Sigmoid colon (tissue), 7 donors: ENCODE measurements at places on chromosomes 5 and 9.

DNA sequence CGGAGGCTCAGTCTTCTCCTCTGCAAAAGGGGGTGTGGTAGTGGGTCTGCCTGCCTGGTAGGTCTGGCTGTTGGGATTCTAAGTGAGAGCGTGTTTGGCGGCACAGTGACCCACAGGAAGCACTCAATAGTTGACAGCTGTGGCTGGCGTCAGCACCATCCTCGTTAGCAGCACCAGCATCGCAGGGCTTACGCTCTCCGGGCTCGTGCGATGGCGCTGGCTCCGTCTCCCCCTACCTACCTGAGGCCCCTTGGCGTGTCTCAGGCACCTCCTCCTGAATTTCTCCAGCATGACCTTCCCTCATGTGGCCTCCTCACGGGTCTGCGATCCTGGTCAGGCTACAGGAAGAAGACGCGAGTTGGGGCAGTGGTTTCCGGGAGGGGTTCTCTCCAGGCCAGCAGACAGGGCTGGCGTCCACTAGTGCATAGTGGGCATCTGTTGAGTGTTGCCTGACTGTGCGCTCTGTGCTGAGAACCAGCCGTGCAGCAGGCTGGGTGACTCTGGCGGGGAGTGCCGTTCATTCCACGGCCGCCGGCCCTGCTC lies 66.9 kb downstream of the HMCN2 start:
- peak; percentile 68 for DNase-seq

- DNase-seq: peak; percentile 74
These were observed 36.0 kb upstream of the BARHL1 start for GRCh38 chr9:132546148-132547051.

DNA sequence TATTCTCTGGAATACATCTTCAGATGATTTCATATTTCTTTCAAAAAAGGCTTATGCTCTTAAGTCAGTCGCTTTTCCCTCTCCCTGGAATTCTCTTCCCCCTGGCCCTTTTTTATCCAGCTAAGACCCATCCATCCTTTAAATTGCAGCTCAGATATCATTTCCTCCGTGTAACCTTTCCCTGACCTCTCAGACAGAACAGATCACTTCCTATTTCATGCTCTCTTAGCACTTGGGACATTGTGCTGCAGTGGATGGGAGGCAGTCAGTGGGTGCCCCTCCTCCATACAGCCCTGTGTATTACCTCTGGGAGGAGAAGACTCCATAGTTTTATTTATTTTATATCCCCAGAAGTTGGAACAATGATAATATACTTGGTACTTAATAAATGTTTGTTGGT lies 423.4 kb downstream of the ISL1 start:
- DNase-seq: no peak

DNA sequence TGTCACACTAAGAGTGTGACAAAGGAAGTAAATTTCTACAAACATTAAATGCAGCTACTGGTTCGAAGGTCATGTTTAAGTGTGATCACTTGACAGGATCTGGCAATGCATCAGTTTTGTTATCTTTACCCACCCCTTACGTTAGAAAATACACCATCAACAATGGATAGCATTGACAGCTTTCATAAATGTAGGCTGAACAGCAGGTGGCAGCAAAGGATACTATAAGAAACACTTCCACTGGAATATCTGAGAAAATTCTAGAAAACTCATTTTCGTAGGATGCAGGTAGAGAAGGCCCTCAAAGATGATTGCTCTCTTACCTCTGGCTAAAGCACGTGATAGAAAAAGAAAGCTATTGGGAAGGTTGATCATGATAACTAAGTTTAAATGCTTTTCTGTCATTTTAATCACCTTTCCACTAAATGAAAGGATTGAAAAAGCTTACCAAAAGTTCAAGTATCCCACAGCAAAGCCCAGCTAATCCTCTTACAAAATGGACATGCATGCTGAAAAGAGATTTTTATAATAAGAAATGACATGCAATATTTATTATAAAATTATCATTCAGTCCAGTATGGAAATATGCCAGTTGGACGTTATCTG lies 292.5 kb downstream of the PARP8 start:
- no peak for DNase-seq

- no peak for DNase-seq
These were observed 246.7 kb downstream of the ADAMTSL1 start for GRCh38 chr9:18720691-18721090.

GRCh38 chr9:135260221-135261180 lies 173.0 kb downstream of the OLFM1 start:
- no peak for DNase-seq

DNA sequence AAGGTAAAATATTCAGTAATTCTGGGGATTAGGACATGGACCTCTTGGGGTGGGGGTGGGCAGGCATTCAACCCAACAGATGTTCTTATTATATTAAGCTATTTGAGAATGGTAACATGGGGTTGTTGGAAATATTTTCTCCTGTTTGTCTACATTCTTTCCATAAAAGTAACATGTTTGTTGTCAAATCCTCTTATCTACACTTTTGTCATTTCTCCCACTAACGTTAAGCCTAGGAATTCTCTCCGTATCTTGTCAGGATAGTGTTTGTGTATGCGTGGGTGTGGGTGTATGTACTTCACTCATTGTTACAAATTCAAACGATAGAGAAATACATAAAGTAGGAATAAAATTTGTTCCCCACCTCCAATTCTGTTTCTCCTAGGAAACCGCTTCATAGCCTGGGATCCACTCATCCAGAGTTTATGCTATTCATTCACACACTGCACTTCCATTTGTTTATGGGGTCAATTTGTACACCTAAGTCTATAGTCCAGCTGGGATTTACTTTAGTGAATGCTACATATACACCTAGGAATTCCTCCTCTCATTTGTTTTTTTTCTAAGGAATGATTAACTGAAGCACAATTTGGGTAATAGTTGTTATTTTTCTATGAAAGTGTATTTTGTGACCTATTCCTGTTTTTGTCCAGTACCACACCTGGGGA lies 216.8 kb downstream of the DCP2 start:
- no peak for DNase-seq

DNA sequence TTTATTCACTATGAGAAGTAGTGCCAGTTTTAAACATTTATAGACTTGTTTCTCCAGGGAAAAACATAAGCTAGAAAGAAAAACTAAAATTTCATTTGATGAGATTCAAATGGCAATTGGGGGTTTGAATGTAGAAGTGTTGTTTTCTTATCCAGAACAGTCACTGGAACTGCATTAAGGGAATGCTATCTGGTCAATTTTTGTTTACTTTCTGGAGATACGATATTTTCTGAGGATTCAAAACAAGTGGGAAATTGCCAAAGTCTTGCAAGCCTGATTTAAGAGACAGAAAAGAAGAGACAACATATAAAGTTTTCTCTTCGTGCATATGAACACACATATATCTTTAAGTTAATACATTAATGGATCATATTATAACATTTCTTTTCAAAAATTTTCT lies 118.4 kb downstream of the NXNL2 start:
- DNase-seq: no peak

- no peak for DNase-seq
These were observed 460 bp upstream of the ACO1 start for GRCh38 chr9:32384002-32384363.

GRCh38 chr9:108727580-108728111 lies 128.1 kb downstream of the ACTL7B start:
- DNase-seq: peak; percentile 73

GRCh38 chr5:147751156-147751830 lies 31.2 kb downstream of the JAKMIP2 start:
- peak; percentile 85 for DNase-seq

DNA sequence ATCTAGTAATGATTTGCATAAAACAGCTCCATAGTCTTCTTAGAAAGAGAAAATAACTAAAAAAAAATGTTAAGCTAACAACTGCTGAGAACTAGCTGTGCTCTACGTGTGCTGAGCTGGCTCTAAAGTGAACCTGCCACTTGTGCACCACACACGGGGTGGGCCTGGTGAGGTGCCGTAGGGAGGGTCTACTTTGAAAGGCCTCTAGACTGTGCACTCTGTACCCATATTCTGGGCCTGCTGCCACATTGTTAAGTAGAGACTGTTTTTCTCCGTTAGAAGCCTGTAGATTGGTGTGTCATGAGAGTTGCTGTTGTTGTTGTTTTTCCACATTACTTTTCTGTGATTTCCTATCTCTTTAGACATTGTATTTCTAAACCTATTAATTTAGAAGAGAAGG lies 93.9 kb downstream of the CD180 start:
- DNase-seq: no peak

DNA sequence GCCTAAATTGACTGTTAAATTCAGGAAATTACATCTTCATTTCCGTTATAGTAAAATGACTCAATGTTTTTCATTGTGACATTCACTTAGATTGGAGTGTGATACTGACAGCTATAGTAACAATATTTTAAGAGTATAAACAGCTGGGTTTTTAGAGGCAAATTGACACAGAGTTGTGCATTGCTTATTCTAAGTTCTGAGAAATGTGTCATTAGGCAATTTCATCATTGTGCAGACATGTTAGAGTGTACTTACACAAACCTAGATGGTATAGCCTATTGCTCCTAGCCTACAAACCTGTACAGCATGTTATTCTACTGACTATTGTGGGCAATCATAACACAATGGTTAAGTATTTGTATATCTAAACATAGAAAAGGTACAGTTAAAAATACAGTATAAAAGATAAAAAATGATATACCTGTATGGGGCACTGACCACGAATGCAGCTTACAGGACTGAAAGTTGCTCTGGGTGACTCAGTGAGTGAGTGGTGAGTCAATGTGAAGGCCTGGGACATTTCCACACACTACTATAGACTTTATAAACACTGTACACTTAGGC lies 132.7 kb downstream of the PDE4D start:
- DNase-seq: no peak

DNA sequence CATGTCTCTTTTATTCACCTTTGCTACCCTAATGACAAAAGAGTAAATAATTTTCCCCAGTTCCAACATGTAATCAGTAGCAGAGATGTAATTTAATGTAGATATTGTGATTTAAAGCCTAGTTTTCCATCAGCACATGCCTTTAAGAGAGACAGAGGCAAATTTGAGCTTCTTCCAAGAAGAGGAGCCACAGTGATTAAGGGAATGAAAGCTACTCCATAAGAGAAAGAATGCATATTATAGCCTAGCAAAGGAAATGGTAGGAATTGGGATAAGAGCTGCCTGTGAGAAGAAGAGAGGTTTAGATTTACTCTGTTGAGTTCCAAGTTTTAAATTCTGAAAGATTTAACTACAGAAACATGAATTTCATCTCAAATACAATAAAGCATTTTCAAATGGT lies 591.0 kb upstream of the DMAC1 start:
- no peak for DNase-seq

DNA sequence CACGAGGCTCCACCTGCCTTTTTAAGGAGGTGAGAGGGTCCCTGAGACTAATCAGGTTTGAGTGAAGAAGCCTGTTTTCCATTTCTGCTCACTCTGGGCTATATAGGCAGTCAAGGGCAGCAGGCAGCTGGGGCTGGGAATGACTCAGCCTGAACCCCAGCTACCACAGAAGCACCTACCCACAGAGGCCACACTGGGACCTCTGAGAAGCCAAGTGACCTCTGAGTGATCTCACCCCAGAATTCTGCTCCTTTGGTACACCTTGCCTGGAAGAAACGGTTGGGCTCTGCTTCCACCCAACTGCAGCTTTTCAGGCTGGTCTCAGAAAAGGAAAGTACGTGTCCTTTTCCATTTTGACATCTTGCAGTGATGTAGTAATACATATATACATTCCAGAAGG lies 6.8 kb downstream of the FAM219A start:
- DNase-seq: no peak

GRCh38 chr9:5099466-5099865 lies 86.0 kb downstream of the INSL6 start:
- DNase-seq: no peak

GRCh38 chr9:131918481-131918880 lies 161.2 kb downstream of the MED27 start:
- no peak for DNase-seq

- DNase-seq: no peak
These were observed 23.7 kb upstream of the HK3 start for GRCh38 chr5:176922817-176923216.

DNA sequence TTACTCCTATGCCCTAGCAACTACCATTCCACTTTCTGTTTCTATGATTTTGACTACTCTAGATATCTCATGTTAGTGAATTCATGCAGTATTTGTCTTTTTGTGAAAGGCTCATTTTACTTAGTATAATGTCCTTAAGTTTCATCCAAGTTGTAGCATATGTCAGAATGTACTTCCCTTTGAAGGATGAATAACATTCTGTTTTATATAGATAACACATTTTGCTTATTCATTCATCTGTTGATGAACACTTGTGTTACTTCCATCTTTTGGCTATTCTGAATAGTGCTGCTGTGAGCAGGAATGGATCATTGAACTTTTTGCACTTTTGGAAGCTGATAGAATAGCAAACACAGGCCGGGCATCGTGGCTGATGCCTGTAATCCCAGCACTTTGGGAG lies 140.2 kb upstream of the MYO10 start:
- no peak for DNase-seq

DNA sequence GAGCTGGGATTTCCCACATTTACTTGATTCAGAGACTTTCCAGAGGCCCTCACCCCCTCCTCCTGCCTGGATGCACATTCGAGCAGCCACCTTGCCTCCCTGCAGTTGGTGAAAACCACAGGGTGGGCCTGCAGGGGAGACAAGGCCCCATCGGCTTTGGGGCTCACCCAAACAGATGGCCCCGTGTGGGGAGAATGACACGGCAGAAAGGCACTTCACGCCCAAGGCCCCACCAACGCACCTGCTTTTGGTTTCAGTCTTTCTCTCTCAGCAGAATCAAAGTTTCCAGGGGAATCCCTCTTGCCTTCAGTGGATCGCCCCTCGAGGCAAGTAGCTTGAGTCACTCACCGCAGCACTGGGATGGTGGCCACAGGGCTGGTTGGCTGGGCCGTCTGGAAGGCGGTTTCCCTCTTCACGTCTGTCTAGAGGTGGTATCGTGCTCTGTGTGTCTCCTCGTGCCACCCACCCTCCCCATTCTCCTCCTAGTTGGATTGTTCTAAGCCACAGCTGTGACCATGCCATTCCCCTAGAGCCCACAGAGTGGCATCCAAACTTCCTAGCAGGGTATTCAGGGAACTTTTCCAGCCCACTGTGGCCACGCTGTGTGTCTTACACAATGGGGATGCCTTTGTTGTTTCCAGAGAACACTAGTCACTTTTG lies 31.8 kb downstream of the SEC61B start:
- DNase-seq: no peak

- DNase-seq: no peak
These were observed 130.5 kb downstream of the CETN3 start for GRCh38 chr5:90279091-90279490.

DNA sequence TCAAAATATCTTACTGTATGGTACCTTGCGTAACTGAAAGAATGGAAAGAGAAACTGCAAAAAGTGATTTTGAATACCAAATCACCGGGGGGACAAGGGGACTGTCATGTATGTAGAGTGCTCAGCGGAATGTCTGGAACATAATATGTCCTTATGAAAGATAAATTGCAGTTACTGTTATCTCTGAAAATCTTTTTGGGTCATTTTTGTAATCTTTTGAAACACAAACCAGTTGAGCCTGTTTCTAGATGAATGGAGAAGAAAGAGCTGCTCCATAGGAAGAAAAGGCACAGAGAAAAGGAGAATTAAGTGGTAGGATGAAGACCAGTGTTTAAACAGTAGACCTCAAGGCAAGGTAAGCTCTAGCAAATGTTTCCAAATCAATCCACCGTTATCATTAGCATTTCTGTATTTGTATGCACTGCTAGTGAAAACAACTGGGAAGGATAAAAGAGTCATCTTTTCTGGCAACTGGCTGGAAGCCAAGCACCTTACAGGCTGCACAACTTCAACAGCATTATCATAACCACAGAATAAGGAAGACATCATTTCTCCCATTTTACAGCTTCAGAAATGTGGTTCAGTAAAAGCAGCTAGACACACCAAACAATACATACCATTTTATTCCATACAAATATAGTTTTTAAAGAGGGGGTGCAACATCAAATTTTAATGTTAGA lies 158.5 kb downstream of the TRPM3 start:
- no peak for DNase-seq
